ENCODE measurements at places on chromosomes 16 and 17. TPM values are rescaled to one million over a fixed set of nuclear protein-coding genes. Genes with fewer than 3 reads are reported as not detected.
A peak's percentile ranks its signal among the peaks of the same experiment; 100 is the strongest.

Gene ARL2BP
- total RNA-seq, result 88.8 TPM

- H3K27me3 ChIP-seq, result no peaks in the 10 kb centered on the region
- no peak for DNase-seq
- no peak overlapping the region for H3K27ac ChIP-seq
- H3K36me3 ChIP-seq, result no peaks in the 10 kb centered on the region
Observed at GRCh38 chr16:12613131-12613991, 190.3 kb downstream of the CPPED1 start.

DNA sequence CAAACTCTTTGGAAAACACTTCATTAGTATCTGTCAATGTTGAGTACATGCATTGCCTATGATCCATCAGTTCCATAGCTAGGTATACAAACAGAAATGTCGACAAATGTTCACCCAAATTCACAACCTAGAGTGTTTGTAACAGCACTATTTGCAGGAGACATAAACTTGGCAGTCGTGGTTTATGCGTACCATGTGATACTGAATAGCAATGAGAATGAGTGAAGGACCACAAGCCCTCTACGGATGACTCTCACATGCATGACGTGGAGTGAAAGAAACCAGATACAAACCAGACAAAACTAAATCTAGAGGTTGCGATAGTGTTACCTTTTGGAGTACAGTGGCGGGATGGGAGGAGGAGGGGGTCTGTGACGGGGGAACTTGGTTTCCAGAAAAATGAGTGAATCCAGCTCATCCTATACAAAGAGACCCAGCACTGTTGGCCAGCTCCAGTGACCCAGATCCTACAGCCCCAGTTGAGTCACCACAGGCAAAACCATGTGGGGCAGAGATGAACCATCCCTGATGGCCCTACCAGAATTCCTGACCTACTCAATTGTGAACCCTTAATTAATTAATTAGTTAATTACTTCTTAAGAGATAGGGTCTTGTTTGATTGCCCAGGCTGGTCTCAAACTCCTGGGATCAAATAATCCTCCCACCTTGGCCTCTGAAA lies 15.9 kb upstream of the ULK2 start:
- no peaks in the 10 kb centered on the region for H3K4me1 ChIP-seq
- no peak overlapping the region for H3K4me3 ChIP-seq
- H3K36me3 ChIP-seq, result no peaks in the 10 kb centered on the region
- no peak overlapping the region for H3K27ac ChIP-seq
- no peak for DNase-seq

GRCh38 chr16:50102051-50102746 lies 36.4 kb downstream of the HEATR3 start:
- H3K36me3 ChIP-seq, result no peaks in the 10 kb centered on the region
- H3K27me3 ChIP-seq, result no peaks in the 10 kb centered on the region
- H3K27ac ChIP-seq, result no peak overlapping the region
- no peaks in the 10 kb centered on the region for H3K4me1 ChIP-seq

GRCh38 chr16:71896764-71897368 lies 1.5 kb downstream of the IST1 start:
- H3K36me3 ChIP-seq, result no peaks in the 10 kb centered on the region
- H3K27ac ChIP-seq, result peak overlapping the region; percentile 98
- no peak for DNase-seq
